Activated CD4-positive, alpha-beta T cell treated with anti-CD3 and anti-CD28 coated beads, Interleukin-10, Interleukin-2, amounts not matched to agents 100 ng/mL and 50 ng/mL, durations not matched to agents 16 hours and 8 hours (primary cell): ENCODE measurements at places on chromosomes 13 and 19.
A peak's percentile ranks its signal among the peaks of the same experiment; 100 is the strongest.

DNA sequence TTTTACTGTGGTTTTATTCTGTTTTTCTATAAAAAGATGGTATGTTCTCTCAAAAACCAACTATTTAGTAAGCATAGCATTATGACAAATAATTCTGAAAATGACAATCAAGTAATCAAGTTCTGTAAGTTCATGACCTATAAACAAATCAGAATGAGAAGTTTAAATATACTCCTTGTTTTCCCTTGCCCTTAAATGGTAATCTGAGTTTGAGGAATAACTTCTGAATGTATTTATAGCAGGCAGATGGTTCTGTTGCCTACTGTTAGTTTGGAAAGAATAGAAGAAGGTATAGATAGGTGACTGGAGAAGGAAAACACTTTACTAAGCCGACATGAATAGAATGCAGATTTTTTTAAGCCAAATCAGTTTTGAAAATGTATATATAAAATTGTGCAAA lies 63.9 kb downstream of the POSTN start:
- no peak for DNase-seq

DNA sequence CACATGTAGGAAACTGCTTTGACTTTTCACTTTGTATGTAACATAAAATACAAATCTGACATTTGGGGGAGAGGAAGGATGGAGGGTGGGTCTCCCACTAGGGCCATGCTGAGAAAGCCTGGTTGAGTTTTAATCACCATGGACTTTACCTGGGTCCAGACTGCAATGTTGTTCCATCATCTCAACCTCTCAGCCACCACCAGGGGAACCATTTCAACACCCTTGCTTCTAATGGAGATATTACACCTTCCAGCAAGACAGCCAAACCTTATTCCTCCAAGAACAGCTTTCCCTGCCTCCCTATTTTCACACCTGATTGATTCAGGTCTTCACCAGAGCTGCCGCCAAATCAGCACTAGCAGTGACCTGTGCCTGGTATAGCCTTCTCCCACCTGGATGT lies 56.0 kb downstream of the ZAR1L start:
- no peak for DNase-seq

DNA sequence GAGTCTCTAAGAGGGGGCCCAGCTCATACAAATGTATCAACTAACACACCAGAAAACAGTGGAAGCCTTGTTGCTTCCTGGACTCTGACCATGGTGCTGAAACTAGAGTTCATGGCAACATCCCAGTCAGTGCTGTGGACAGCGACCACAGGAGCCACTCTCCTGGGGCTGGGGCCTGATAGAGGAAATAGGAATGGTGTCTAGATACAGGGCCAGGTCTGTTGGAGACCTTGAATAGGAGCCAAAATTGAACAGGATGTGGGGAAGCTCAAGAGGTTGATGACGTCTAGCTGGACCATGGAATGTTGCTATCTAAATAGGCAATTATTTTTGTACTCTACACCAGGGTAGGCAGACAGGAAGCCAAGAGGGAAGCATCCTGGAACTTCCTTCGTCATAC lies 21.7 kb downstream of the LILRB4 start:
- DNase-seq = no peak

DNA sequence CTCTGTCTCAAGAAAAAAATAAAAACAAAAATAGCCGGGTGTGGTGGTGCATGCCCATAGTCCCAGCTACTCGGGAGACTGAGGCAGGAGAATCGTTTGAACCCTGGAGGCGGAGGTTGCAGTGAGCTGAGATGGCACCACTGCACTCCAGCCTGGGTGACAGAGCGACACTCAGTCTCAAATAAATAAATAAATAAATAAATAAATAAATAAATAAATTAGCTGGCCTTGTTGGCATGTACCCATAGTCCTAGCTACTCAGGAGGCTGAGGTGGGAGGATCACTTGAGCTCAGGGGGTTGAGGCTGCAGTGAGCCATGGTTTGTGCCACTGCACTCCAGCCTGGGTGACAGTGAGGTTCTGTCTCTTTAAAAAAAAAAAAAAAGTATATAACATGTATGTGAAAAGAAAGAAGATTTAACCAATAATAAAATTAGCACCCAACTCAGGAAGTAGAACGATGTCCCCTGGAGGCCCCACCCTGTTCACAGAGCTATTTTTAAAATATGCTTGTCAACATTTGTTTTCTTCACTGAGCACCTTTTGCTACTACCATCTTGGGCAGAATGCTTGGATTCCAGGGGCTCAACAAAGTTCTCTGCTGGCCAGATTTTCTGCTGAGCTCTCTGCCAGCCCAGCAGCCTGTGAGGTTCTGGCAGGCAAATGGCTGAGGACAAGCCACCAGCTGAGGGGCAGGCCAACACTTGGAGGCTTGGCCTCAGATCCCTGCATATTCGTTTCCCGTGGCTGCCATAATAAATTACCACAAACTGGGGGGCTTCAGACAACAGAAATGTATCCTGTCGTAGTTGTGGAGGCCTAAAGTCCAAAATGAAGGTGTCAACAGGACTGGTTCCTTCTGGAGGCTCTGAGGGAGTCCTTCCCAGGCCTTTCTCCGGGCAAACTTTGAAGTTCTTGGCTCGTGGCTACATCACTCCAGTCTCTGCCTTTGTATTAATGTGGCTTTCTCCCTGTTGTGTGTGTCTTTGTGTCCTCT lies 5.2 kb downstream of the SLC25A42 start:
- DNase-seq = no peak

- no peak for DNase-seq
These were observed 73.2 kb downstream of the GGACT start for GRCh38 chr13:100515410-100515800.

- DNase-seq = peak; percentile 61
These were observed 30.4 kb upstream of the CEACAM21 start for GRCh38 chr19:41545547-41545946.

DNA sequence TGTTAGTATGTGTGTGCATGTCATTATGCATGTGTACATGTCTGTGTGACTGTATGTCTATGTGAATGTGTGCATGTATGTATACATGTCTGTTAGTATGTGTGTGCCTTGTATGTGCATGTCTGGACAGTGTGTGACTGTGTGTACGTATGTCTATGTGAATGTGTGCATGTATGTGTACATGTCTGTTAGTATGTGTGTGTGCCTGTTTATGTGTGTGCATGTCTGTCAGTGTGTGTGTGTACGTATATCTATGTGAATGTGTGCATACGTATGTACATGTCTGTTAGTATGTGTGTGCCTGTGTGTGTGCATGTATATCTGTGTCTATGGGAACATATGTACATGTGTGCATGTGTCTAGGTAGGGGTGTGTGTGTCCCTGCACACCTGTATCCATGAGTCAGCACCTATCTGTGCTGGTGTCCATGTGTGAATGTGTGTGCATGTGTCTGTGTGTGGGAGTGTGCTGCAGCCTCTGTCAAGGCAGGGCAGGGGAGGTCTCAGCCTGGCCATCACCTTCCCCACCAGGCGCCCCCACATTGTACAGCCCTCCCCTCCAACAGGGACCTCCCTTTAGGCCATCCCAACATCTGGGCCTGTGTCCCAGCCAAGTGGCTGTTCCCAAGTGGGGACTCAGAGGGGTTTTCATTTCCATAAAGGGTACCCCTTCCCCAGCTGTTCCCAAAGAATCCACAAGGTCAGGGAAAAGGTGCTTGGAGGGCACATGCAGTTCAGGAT lies 4.4 kb downstream of the GAS6 start:
- no peak for DNase-seq

DNA sequence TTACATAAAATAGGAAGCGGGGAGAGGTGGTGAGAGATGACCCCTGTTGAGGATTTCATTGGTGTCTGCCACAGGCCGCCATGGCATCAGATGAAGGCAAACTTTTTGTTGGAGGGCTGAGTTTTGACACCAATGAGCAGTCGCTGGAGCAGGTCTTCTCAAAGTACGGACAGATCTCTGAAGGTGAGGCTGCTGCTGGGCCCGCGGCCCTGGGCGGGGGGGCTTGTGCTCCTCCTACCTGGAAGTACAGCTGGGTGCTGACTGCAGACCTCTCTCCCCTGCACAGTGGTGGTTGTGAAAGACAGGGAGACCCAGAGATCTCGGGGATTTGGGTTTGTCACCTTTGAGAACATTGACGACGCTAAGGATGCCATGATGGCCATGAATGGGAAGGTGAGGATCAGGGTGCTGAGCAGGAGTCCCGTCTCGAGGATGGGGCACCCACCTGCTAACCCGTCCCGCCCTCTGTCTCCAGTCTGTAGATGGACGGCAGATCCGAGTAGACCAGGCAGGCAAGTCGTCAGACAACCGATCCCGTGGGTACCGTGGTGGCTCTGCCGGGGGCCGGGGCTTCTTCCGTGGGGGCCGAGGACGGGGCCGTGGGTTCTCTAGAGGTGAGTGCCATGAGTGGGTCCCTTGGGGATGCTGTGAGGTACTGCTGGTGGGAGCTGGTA lies 1.9 kb downstream of the CIRBP start:
- DNase-seq = no peak

GRCh38 chr13:23741879-23742510 lies 147.2 kb downstream of the MIPEP start:
- no peak for DNase-seq

DNA sequence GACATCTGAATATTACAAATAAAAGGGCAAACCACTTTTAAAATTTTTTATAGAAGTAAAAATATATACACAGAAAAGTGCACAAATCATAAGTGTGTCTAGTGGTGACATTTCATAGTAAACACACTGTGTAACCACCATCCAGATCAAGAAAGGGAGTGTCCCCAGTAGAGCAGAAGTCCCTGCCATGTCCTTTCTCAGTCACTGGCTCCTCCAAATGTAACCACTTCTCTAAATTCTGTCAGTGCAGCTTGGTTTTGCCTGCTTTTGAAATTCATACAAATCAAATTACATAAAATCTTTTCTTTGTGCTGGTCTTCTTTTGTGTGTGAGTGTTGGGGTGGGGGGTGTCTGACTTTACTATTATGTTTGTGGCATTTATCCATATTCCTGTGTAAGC lies 116.5 kb downstream of the RBM26 start:
- no peak for DNase-seq

- DNase-seq = no peak
These were observed 1.7 kb downstream of the IRGQ start for GRCh38 chr19:43594081-43594697.

- no peak for DNase-seq
These were observed 20.6 kb downstream of the TUBGCP3 start for GRCh38 chr13:112567161-112567862.

DNA sequence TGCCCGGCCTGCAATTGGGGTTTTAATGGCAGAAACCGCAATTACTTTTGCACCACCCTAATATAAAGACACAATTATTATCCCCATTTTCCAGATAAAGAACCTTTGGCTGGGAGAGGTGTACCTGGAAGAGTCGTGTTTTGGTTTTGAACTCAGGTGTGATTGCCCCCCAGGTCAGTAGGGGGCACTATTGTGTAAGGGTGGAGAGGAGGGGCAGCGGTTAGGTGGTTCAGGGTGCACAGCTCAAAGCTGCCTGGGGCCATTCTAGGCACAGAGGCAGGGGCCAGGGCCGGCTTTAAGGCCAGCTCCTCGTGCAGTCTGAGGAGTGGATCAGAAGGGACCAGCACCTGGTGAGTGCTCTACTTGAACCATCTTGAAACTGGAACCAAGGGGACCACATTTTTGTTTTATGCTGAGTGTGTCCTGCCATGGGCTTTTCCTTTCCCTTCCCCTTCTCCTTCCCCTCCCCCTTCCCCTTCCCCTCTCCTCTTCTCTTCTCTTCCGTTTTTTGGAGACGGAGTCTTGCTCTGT lies 5.8 kb upstream of the FCGRT start:
- peak; percentile 84 for DNase-seq

DNA sequence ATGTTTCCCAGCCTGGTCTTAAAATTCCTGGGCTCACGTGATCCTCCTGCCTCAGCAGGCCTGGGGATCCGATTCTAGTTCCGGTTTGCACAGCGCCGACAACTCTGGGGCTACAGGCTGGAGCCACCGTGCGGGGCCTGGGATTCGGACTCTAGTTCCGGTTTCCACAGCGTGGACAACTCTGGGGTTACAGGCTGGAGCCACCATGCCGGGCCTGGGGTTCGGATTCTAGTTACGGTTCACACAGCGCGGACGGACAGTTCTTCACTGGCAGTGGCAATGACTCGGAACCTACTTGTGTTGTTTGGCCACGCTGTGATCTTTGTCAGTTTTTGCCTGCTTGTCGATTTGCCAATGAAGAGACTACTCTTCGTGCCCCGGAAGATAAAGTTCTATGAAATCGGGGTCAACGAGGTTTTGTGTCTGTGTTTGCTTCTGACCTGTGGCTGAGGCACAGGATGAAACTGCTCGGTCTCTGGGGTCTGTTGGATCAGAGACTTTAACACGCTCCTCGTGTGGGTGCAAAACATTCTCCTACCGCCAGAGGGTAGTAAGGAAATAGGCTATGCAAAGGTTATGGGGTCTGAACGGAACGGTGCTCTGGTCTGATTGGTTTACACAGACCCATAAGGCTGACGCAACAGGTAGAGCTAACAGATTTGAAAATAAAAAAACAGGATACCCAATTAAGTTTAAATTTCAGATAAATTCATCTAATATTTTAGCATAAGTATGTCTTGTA lies 12.1 kb upstream of the ZSCAN1 start:
- DNase-seq = peak; percentile 16

- peak; percentile 50 for DNase-seq
These were observed 924 bp downstream of the RGCC start for GRCh38 chr13:41458187-41458760.

DNA sequence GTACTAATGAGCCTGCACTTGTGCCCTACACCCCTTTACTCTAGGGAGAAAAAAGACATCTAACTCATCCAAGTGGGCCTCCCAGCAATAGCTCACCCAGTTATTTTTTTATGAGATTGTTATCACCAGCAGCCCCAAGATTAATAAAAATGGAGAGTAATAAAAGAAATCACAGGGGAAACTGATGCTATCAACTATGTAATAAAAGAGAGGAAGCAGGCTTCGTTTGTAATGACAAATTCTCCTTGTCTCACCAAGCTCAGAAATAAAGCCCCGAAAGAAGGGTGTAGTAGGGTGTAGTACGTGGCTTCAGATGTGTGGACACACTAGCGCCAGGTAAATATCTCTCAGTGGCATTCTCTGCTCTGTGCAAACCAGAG lies 204.9 kb downstream of the USP12 start:
- DNase-seq = no peak

DNA sequence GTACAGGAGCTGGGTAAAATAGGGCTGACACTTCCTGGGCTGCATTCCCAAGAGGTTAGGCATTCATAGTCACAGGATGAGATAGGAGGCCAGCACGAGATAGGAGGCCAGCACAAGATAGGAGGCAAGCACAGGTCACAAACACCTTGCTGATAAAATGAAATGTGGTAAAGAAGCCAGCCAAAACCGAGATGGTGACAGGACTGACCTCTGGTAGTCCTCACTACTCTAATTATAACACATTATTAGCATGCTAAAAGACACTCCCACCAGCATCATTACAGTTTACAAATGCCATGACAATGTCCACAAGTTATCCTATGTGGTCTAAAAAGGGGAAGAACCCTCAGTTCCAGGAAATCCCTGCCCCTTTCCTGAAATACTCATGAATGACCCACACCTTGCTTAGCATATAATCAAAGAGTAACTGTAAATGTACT lies 20.9 kb upstream of the IGSF23 start:
- DNase-seq = no peak

- no peak for DNase-seq
These were observed 166.1 kb downstream of the SLC7A1 start for GRCh38 chr13:29429286-29429900.
